ENCODE measurements at places on chromosomes 13 and 19.

DNA sequence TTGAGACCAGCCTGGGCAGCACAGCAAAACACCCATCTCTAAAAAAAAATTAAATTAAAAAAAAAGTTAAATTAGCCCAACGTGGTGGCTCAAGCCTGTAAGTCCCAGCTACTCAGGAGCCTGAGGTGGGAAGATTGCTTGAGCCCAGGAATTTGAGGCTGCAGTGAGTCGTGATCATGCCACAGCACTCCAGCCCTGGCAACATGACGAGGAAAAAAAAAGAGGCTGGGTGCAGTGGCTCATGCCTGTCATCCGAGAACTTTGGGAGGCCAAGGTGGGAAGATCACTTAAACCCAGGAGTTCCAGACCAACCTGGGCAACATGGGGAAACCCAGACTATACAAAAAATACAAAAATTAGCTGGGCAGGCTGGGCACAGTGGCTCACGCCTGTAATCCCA, 2.2 kb upstream of the TMEM161A start:
- DNase-seq = no peak

DNA sequence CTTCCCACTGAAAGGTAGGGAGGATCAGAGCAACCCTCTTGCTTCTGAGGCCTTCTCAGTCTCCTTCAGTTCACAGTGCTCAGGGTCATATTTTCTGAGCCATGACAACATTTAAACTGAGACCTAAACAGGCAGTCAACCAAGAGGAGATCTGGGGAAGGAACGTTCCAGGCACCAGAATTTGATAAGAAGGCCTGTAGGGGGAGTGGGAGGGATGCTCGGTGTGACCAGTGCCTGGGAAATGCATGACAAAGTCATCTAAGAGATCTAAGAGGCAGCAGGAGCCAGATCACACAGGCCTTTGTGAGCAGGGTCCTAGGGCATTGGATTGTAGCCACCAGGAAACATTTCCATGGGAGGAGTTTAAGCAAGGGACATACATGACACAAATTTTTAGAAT, 71.6 kb downstream of the SHISA2 start:
- no peak for DNase-seq

- DNase-seq = no peak
These were observed 1317.0 kb downstream of the PCDH9 start for GRCh38 chr13:65913173-65913572.

- DNase-seq = no peak
These were observed 309.8 kb downstream of the LMO7 start for GRCh38 chr13:75945841-75946482.

- no peak for DNase-seq
These were observed 5.8 kb downstream of the KASH5 start for GRCh38 chr19:49393881-49394280.

DNA sequence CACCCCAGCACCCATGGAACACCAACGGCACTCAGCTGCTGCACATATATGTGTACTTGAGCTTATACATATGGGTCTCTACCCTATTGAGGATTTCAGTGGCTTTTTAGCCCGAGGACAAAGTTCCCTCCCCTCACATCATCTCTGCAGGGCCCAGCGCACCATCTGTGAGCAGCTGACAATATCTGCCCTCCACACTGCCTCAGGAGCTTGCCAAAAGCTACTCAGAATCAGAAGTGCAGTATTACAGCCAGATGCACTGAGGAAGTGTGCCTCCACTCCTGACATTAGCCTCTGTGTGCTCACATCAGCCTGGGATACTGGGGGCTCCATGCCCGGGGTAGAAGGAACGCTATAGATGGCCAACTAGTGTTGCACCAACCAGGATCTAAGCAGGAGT, 903.9 kb downstream of the UQCRFS1 start:
- DNase-seq = no peak

DNA sequence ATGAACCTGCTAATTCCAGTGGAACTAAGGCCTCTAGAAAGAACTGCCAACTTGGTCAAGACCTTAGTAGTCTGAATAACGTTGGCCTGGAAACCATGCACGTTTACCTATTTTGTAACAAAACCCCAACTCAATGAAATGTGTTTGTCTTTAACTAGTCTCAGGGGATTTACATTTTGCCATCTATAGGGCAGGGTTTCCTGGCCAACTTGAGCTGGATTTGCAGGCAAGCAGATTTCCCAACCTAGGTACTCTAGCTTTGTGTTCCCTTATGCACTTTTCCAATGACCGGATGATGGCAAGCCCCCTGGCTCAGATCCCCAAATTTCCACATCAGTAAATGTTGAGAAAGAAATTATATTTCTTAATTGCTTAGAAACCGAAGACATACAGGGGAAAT, 114.5 kb downstream of the IRS2 start:
- DNase-seq = no peak

- no peak for DNase-seq
These were observed 249.0 kb downstream of the DLEU7 start for GRCh38 chr13:50594276-50595051.

DNA sequence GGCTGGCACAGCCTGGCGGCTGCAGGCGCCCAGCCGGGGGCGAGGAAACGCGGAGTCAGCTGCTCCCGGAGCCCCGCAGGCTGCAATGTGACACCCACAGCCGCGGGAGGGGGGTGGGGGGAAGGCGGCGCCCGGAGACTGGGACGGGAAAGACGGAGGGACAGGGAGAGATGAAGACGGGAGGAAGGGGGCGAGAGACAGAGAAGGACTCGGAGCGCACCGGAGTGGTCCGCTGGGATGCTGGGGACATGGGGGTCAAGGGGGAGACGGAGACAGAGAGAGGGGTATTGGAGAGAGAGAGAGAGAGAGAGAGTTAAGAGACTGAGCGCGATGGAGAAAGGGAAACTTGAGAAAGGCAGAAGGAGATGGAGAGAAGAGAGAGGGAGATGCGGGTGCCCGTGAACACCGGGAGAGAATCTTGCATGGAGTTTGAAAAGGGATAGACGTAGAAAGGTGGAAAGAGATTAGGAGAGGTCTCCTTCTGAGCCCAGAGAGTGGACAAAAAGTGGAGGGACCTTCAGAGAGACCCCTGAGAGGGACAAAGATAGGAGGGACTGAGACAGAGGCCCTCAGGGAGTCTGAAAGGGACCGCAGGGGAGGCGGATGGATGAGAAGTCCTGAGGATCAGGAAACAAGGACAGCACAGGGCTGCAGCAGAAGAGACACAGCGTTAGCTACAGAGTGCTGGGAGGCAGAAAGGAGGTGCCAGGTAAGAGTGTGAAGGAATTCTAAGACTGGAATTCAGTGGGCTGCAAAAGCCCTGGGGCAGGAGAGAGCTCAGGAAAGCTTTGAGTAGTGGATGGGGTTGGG, 1.0 kb downstream of the SCN1B start:
- no peak for DNase-seq

GRCh38 chr13:113126265-113127150, 3.9 kb downstream of the F10 start:
- no peak for DNase-seq

GRCh38 chr19:7074705-7075282, 5.3 kb downstream of the ZNF557 start:
- no peak for DNase-seq

DNA sequence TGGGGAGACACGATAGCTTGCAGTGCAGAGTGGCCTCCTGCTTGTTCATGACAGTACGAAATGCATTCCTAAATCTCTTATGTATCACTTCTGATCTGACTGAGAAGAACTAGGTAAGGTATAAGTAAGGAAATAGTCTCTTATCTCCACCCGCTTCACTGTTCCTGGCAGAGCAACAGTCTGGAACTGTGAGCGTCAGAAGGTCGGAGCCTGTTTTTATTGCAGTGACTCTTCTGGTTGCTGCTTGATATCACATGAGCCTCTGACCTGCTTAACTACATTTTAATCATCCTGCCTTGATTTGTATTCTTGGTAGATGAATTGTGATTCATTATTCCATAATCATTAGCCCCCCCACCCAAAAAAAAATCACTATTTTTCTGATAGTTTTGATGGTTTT, 69.0 kb downstream of the COL4A2 start:
- DNase-seq = no peak

- DNase-seq = no peak
These were observed 133.4 kb downstream of the NDFIP2 start for GRCh38 chr13:79614250-79614918.

DNA sequence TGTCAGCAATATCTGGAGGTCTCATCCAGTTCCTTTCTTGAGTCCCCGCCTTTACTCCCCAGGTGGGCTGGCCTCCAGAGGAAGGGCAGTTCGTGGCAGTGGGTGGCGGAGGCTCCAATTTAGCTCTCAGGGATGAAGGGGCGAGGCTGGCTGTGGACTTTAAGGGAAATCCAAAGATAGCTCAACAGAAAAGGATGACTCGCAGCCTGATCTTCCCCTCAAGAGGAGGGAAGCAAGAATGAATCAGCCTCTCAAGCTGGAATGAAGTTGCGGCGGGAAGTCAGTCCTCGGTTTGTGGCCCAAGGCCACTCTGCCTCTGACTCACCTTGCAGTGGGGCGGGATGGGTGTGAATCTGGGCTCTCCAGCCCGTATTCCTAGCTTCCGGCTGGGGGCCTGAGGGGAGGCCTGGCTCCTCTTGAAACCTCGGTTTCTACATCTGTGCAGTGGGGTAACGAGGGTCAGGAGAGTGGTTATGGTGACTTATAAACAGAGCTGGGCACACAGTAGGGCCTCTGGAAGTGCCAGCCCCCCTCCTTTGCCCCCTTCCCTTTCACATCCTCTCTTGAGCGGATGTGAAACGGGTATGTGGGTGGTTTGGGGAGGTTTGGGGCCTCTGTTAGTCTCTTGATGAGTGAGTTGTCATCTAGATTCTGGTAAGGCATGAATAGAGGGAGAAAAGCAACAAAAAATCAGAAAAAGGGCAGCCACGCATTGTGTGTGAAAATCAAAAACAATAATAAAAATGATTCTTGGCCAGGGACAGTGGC, 10.5 kb upstream of the SMG9 start:
- DNase-seq = peak; percentile 72

DNA sequence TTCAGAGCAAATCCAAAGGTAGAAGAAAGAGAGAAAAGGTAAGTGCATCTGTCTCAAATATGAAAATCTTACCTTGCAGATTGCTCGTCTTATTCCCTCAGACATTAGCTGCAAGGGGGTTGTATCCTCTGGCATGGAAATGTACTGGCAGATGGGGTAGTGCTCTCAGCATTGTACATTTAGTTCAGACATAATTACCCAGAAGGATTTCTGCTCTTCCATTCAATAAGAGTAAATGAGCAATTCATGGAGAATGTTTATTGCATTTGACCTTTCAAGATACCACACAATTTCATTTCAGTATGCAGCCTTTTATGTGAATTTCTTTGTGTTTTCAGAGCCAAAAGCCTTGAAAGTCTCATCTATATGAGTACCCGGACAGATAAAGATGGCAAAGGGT, 63.8 kb downstream of the SCEL start:
- no peak for DNase-seq

DNA sequence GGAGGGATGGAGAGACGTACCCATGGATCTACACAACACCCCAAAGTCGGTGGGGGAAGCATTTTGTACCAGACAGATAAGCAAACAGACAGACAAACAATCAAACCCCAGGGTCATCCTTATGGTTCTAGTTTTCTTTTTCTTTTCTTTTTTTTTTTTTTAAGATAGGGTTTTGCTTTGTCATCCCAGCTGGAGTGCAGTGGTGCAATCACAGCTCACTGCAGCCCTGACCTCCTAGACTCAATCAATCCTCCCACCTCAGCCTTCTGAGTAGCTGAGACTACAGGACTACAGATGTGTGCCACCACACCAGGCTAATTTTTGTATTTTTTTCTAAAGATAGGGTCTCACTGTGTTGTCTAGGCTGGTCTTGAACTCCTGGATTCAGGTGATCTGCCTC, 17.9 kb upstream of the FBL start:
- DNase-seq = no peak

DNA sequence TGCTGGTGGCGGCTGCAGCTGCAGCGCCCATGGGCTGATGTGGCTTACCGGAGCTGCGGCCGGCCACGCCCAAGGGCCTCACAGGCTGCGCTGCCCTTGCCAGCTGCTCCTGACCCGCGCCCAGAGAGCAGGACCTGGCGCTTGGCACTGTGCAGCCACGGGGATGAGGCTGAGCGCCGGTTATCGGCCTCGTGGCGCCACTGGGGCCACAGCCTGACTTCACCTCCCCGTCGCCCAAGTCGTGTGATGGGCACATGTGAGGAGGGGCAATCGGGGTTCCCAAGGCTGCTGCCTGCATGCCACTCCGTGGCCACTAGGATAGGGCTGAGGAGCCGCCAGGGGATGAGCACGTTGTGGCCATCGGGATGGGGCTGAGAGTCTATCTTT, 77.2 kb upstream of the PABPC3 start:
- DNase-seq = no peak

DNA sequence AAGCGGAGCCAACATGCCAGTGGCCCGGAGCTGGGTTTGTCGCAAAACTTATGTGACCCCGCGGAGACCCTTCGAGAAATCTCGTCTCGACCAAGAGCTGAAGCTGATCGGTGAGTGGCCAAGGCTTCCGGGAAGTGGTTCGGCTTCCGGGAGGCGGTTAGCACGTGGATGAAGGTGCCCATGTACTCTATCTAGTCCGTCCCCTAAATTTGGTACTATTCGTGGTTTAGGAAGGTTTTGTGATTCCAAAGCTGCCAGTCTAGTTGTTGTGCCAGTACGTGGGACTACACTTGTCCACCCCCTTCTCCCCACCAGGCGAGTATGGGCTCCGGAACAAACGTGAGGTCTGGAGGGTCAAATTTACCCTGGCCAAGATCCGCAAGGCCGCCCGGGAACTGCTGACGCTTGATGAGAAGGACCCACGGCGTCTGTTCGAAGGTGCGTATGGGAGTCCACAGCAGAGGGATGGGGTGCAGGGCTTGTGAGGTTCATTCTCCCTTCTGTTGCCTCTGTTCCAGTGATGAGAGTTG, 579 bp downstream of the RPS9 start:
- no peak for DNase-seq

DNA sequence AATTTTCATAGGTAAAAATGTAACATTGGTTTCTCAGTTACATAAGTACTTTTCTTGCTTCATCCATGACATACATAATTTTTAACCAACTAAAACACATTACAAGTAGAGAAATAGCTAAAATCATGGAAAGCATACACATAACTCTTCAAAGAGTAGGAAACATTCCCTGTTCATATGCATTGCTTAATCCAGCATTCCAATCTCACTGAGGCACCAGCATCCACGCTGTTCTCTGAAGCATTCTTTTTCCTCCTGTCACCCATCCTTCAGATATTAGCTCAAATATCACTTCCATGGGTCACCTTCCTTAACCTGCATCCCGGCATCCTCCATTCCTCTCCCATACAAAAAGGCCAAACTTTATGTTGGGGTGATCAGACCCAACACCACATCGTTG, 79.1 kb downstream of the ZNF254 start:
- no peak for DNase-seq

DNA sequence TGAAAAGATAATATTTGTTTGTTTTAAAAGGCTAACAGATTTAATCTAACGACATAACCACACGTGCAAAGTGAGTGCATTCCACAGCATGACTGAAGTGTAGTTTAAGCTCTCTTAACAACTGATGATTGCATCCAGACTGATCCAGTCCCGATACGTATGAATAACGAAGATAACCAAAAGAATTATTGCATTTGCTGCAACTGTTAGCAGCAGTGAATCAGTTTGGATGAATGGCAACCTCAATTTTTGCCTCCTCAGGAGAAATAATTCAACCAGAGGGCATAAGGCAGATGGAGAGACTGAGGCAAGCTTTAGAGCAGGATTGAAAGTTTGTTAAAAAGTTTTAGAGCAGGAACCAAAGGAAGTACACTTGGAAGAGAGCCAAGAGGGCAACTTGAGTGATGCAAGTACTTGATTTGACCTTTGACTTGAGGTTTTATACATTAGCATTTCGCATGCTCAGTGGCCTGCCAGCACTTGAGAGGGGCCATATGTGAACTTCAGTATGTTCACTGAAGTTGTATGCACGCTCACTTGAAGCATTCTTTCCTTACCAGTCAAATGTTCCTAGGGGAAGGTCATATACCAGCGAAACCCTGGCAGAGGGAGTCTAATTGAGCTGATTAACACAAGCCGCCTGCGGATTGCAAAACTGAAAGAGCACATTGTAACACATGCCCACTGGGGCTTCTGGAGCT, 835.0 kb upstream of the PCDH20 start:
- no peak for DNase-seq
